Kidney (tissue), 22 donors: ENCODE measurements at places on chromosomes 11 and 22. TPM values are rescaled to one million over a fixed set of nuclear protein-coding genes. Genes with fewer than 3 reads are reported as not detected.

GRCh38 chr11:64450168-64450560 is 91.2 kb downstream of the RPS6KA4 start:
- no peak for DNase-seq

Gene GCAT
- 8.9 TPM for total RNA-seq

GRCh38 chr11:22927793-22928192 is 67.5 kb upstream of the CCDC179 start:
- DNase-seq = no peak

DNA sequence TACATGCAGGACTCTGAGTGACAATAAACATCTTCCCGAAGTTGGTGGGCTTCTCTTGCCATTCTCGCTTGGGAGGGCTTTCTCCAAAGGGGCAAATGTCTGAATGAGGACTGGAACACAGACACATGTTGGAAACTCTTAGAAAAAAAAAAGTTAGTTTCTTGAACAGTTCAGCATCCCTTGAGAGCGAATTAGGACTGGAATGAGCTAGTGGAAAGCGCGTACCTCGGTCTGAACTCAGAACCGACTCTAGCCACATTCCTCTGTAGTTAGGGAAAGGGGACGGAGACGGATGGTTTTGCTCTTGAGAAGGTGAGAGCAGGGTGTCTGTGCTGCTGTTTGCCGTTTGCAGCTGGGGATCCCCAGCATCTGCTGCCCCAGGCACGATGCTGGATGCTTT is 517.3 kb downstream of the TBC1D22A start:
- no peak for DNase-seq

- DNase-seq = no peak
These were observed 93.1 kb downstream of the CWC15 start for GRCh38 chr11:94880216-94880615.

DNA sequence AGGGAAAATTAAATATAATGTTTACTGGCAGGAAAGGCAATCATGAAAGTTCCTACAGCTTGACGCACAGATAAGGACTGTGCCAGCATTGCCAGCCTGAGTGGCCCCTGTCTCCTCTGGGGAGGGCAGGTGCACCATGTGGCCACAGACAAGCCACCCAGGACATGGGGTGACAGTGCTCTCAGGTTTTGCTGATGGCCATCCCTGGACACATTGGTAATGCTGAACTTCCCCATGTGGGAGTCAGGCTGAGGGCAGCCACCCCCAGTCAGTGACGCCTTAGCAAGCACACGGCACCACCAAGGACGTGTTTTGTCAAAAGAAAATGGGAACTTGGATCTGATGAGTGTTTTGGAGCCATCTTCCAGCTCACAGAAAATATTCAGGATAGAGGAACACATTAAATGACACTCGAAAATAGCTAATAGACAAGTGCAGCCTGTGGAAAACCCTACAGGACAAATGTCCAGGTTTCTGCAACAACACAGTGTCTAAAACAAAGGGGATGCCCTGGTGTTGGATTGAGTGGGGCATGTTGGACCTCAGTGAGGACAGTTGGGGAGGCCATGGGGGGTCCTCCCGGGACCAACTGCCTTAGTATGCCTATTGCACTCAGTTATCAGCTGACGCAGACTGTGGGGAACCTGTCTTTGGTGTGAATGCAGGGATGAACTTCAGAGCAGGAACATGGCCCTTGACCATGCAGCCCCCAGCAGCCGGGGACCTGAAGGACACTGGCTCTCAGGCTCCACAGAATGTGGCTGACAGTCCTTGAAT is 1450.5 kb downstream of the BRD1 start:
- no peak for DNase-seq

Gene CDC42BPG
- 20.7 TPM for total RNA-seq

- no peak for DNase-seq
These were observed 148.5 kb upstream of the SESN3 start for GRCh38 chr11:95379479-95379878.

DNA sequence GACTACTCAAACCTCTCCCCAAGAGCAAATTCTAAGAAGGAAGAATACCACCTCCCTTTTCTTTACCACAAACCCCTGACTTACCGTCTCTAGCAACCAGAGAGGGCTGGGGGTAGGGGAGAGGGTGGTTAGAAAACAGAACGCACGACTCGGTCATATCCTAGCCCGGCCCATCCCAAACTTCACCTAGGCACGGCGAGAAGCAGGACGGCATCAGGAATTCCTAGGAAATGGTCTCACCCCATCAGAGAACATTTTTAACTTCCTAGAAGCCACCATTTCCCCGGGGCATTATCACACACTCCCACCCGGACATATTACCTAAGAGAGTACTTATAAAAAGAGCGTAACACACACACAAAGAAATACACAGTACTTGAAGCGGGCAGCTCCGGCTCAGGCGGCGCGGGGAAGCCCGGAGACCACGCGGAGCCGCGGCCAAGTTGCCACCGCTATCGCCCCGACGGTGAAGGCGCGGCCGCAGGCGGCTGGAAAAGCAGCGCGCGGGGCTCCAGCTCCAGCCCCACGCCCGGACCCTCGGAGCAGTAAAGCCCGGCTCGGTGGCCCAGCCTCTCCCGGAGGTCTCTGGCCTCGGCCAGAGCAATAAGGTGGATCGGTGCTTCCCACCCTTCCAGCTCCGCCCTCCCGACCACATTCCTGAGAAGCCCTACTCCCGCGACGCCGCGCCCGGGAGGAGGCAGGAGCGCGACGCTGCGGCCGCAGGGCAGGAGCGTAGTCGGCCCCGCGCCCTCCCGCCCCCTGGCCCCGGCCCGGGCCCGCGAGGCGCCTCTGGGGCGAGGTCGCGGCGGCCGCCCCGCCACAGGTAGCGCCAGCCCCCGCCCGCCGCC is 878 bp downstream of the RRAS2 start:
- peak; percentile 92 for DNase-seq

DNA sequence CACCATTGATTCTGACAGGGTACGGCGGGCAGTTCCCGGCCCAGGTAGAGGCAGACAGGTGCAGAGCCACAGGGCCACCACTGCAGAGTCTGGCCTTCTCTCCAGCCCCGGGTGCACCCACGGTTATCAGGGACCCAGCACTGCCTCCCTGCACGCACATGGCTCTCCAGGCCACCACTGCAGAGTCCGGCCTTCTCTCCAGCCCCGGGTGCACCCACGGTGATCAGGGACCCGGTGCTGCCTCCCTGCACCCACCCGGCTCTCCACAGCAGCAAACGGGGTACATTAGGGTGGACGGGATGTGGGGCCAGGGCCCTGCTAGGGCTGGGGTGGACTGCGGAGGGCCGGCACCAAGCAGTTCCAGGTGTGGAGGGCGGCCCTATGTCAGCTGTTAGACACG is 272.9 kb downstream of the BRD1 start:
- DNase-seq = peak; percentile 18
